CD4-positive, alpha-beta memory T cell (primary cell): ENCODE measurements at places on chromosomes 3 and 15. TPM values are rescaled to one million over a fixed set of nuclear protein-coding genes. Genes with fewer than 3 reads are reported as not detected.

Gene CAND2
- 1.9 TPM for total RNA-seq

Gene HHATL
- not detected for total RNA-seq

Gene ASB14
- not detected for total RNA-seq

Gene RASGRF1
- total RNA-seq = not detected

Gene RCCD1
- 15.6 TPM for total RNA-seq

- DNase-seq = no peak
Observed at GRCh38 chr15:70557521-70558258, 205.7 kb downstream of the UACA start.

Gene CPA3
- total RNA-seq = not detected

- DNase-seq = no peak
Observed at GRCh38 chr3:136734382-136735070, 17.7 kb downstream of the STAG1 start.

DNA sequence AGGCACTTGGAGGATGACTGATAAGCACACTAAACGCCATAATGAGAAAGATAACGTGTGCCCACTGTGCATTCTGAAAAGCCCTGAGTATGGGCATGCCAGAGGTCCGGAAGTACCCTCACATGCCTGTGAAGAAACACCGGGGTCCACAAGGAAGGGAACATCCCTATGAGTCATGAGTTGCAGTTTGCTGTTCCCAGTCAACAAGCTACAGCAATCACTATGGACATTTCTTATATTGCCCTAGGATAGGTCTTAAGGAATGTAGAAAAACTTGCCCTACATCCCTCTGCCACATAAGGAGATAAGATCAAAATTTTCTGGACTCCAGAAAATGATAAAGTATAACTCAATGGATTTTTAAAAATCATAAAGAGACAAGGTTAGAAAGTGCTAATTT, 9.9 kb downstream of the MB21D2 start:
- DNase-seq = no peak

- DNase-seq = no peak
Observed at GRCh38 chr3:11541321-11542303, 102.1 kb downstream of the VGLL4 start.

DNA sequence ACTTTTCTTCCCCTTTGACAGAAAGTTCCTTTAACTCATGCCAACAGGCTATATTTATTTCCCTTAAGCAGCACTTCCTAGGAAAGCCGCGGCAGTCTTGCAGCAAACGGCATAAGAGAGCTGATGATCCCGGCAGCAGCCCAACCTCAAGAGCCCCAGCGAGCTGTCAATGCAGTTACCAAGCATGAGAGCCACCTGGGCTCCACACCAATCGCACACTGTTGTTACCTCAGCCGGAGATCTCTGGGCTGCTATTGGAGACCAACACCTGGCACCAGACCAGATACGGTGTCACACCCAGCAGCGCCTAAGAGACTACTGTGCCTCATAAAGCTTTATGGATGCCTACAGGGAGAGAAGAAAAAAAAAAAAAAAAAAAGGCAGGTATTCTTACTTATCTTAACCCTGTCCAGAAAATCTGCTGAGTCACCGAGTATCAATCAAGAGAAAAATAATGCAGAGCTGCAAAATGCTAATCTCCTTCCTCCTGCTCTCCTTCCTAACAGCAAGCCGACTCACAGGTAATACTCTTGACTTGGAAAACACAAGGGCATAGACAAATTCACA, 11.7 kb downstream of the ABCC5 start:
- no peak for DNase-seq

Gene CD200
- 0.93 TPM for total RNA-seq

Gene ADAMTSL3
- not detected for total RNA-seq

DNA sequence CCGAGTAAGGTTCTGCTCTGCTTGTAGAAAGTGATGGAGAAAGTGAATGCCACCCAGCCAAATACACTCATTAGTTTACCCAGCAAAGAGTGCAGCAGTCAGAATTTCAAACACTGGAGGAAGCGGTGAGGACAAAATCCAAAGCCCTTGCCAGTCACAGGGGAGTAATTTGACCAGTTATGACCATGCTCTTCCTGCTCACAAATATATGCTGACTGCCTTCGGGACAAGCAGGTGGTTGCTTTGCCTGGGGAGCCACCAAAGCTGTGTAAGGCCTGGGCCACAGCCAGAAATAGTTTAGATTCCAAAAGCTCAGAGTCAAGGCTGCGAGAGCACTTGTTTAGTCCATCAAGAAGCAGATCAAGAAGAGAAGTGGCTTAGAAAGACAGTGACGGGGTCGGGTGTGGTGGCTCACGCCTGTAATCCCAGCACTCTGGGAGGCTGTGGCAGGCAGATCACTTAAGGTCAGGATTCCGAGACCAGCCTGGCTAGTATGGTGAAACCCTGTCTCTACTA, 51.0 kb upstream of the ATP13A3 start:
- no peak for DNase-seq

Gene UNC13C
- total RNA-seq = not detected

DNA sequence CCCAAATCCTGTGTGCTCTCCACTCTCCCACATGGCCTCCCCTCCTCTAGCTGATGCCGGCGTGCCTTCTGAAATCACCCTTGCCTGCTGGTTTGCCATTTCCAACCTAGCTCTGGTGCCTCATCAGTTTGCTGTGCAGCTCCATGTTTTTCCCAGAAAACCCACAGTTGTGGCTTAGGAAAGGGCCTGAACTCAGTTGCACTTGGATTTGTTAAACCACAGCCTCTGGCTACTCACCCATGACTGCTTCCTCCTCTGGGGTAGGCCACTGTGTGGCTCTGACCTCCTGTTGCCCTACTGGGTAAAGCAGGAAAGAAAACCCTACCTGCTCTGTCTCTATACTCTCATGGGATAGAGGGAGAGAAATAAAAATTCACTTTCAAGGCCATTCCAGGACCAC, 97.3 kb downstream of the DAPK2 start:
- no peak for DNase-seq

Gene PLSCR2
- total RNA-seq = 0.76 TPM

Gene SELENOT
- 71.8 TPM for total RNA-seq

DNA sequence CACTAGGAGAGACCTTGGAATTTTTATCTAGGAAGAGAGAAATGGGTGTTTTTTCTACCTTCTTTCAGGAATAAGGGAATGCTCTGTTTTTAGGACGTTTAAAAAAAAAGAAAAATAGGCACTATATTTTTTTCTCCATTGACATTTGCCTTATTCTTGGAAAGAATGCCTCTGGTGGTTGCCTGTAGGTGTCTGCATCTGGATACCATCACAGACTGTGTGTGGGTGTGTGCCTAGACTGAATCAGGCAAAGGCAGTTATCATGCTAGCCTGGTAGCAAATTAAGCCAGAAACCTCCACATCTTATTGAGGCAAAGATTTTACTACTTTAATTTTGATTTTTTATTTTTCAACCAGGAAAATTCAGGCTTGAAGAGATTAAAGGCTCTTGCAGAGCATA, 513.6 kb upstream of the KCNMB2 start:
- no peak for DNase-seq

- no peak for DNase-seq
Observed at GRCh38 chr3:171649267-171649666, 161.0 kb downstream of the PLD1 start.

DNA sequence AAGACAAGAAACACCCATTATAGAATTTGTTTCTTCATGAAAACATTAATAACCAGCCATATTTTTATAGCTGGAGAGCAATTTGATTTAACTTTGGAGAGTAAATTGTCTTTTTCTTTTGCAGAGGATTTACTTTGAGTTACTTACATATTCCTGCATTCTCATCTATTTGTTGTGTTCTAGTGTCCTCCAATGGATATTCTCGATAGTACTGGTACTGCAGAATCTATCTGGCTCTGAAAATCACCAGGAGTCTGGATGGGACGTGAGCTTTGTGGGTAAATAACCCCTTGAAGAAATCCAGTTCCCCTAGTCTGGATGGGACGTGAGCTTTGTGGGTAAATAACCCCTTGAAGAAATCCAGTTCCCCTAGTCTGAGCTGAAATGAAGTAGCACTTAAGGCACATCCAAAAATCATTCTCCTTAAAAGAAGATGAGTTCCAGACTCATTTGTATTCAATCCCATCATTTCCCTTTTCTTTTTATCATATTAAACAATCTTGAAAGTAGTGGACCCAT, 294.1 kb upstream of the UBE2E2 start:
- DNase-seq = no peak

- DNase-seq = no peak
Observed at GRCh38 chr3:106965307-106965706, 411.9 kb upstream of the CCDC54 start.

DNA sequence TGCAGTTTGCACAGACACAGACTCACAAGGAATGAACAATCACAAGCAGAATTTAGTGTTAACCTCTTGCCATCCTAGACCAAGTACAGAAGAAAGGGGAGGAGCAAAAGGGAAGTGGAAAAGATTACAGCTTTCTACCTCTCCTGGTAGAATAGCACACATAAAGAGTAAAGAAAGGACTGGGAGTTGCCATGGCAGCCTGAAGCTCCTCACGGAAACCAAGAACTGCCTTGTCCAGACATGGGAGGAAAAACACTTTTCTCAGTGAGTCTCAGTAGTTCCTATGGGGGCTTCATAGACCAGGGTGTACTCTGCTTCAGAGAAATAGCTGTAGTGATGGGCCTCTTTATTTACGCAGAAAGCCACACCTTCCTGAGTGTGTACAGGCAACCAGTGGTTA, 114.7 kb upstream of the GAP43 start:
- DNase-seq = no peak

GRCh38 chr3:134592806-134593205, 58.0 kb downstream of the KY start:
- no peak for DNase-seq

- no peak for DNase-seq
Observed at GRCh38 chr3:38556640-38557358, 60.7 kb downstream of the EXOG start.

Gene CCR3
- 0.55 TPM for total RNA-seq

DNA sequence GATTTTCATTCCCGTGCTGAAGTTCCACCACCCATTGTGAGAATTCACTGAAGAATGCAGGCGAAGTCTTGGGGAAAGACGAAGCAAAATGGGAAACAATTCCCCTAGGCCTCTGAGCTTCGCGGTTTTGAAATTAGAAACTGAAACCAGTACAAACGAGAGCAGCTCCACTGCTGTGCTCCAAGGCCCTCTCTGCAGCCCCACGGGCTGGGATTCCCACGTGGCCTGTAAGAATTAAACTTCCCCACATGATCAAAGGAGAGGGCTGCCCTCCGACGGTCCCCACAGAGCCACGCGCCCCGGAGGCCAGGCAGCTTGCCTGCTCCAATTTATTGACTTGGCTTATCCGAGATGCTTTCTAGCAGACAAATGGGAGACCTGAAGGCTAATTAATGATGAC, 144.0 kb downstream of the GREM1 start:
- DNase-seq = no peak

DNA sequence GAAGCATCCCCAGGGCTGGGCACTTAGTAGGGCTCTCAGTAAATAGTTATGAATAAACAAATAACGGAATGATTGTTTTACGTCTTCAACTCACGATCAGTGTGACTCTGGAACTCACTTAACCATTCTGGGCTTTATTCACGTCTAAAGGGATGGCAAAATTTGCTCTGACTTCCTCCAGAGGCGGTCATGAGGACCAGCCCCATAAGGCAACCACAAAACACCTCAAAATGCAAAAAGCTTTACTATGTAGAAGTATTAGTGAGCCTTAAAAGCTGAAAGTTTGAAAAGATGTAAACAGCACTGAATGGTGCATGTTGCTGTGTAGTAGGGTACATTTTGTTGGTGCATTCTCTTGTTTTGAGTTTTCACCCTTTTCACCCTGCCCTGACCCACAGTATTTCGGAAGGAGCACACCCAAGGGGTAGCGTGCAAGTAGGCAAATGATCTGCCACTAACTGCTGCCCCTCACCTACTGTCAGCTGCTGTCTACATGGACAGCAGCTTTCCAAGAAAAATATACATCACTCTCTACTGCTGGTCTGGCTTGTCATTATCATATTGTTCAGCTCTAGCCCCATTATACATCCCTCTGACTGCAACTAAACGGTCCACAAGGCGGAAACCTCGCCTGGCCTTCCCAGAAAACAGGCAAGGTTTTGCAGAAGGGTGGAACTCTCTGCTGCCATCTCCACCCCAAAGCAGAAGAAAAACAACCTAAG, 308.5 kb upstream of the PROK2 start:
- no peak for DNase-seq

DNA sequence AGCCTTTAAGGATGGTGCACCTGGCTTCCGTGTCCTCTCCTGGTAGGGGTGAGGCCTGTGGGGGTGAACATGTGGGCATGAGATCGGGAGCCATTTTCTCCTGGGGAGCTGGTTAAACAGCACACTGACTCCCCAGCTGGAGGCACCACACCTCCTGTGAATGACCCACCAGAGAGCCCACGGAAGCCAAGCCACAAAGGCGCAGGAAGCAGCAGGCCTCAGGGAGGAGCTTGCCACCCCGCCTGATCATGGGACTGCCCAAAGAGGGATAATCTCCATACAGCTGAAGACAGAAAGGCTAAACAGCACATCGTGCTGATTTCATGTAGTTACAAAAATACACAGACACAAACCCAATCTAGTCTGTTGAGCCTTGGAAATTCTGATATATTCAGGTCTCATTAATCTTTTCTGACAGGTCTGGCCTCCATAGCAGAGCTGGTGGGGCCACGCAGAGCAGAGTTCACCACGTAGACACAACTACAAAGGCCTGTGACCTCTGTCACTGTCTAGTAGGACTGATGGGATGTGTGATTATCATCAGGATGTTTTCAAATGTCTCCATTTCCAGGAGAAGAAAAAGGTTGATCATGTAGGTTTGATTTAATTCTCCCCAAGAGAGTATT, 75.2 kb downstream of the DUT start:
- no peak for DNase-seq

DNA sequence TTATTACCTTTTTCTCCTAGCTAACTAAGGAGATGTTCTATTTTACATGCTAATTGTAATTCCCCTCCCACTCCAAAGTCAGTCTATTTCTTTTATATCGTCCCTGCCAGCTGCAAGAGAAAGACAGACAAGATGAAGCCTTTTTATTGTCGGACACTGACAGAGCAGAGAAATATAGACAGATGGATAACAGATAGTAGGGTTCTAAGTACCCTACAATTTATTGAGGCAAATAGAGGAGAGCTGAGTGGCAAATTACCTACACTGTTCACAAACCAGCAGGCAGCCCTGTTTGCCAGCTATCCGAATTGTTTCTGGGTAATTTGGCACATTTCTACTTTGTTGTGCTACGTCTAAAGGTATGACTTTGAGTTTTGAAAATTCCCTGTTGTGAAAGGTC, 392.3 kb upstream of the ZNF717 start:
- no peak for DNase-seq

- DNase-seq = peak; percentile 61
Observed at GRCh38 chr15:99213187-99213811, 36.1 kb downstream of the TTC23 start.

DNA sequence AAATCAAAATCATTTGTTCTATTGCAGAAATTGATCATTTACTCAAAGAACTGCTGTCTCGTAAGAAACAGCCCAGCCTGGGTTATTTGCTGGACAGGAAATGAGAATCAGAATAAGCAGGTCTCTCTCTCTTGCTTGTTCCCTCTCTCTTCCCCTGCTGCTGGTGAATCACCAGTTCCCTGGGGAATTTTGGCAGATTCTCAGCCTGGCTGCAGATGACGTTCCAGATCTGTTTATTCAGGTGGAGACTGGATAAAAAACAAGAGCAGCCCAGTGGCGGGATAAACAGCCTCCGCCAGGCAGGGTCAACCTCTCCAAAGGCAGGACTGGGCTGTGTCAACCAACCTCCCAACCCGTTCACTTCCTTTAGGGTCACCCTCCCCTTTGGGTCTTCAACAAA, 72.1 kb downstream of the LRIG1 start:
- no peak for DNase-seq

GRCh38 chr15:62858343-62858742, 184.2 kb upstream of the TPM1 start:
- no peak for DNase-seq

- DNase-seq = no peak
Observed at GRCh38 chr3:101065962-101066361, 72.7 kb upstream of the ABI3BP start.

Gene CISH
- 15.2 TPM for total RNA-seq
